ENCODE measurements at places on chromosomes 13 and 19.

DNA sequence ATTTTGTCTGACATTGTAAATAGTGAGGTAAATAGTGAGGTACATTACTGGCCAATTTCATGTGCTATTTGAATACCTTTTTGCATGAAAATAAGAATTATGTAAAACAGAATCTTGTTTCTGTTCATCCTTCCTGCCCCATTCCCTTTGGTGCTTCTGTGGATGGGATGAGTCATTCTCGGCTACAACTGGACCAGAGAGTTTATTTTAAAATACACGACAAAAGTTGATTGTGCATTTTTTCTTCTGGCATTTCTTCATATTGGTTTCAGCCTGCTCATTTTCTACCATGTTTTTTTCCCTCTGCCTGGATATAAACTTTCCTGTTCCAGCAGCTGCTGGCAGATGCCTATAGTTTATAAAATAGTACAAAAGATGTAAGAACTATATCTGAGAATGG is 107.5 kb downstream of the CYSLTR2 start:
- no peak for DNase-seq

GRCh38 chr13:26721251-26722121 is 39.1 kb downstream of the GPR12 start:
- no peak for DNase-seq

DNA sequence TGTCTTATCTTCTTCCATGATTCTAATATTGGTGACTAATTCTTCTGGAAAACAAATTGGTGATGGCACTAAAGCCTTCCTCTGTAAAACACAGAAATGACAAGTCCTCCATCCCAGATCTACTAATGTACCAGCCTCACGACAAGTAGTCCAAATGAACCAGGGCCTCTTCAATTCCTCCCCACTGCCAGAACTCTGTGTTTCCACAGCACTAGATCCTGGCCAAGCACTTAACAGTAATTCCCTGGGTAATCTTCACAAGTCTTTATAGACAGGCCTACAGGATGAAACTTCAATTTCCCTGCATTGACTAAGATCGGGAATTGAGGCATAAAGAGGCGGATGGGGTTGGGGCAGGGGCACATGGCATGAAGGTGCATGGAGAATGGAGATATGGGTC is 52.7 kb downstream of the SIAH3 start:
- DNase-seq = no peak

GRCh38 chr13:23348262-23349127 is 85.0 kb downstream of the SACS start:
- no peak for DNase-seq

- DNase-seq = peak; percentile 50
Measured at GRCh38 chr19:41912899-41913537, 15.2 kb downstream of the ERFL start.

DNA sequence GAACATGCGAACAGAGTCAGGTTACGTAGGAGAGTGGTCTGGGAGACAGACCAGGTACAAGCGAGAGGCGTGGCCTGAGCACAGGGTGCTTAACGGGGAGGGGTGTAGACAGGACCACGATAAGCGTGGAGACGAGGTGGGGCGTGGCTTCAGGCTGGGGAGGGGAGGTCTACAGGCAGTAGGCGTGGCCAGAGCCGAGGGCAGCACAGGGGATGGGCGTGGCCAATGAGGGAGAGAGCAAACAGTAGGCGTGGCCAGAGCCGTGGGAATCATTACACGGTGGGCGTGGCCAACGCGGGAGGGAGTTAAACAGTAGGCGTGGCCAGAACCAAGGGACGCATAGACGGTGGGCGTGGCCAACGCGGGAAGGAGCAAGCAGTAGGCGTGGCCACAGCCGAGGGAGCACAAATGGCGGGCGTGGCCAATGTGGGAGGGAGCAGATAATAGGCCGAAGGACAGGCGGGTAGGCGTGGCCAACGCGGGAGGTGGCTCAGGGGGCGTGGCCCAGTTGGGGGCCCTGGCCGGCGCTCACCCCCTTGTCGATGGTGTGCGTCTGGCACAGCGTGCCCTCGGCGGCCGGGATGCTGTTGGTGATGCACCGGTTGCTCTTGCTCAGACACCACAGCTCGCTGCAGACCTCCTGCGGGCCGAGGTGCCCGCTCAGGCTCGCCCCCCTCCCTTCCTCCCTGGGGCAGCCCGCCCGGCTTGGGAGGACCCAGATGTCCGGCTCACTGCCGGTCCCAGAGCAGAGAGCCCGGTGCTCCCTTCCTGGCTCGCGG is 15.2 kb upstream of the MYO1F start:
- peak; percentile 100 for DNase-seq

DNA sequence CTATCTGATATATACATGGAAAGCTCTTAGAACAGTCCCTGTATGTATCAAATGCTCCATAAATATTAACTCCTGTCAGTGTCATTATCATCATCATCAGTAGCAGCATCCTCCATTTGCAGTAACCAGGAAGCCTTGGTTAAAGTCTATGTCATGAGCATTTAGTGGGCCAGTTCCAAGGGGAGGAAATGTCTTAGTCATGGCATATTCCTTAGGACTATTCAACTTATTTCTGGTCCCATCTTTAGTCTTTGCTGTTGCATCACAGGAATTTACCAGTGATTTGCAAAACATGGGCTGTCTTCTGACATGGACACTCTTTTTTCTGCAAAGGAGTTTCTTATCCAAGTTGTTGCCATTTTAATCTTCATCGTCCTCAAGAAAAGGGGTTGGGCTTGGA is 98.4 kb downstream of the WDFY2 start:
- DNase-seq = no peak

GRCh38 chr13:76656056-76656455 is 230.1 kb downstream of the KCTD12 start:
- no peak for DNase-seq

DNA sequence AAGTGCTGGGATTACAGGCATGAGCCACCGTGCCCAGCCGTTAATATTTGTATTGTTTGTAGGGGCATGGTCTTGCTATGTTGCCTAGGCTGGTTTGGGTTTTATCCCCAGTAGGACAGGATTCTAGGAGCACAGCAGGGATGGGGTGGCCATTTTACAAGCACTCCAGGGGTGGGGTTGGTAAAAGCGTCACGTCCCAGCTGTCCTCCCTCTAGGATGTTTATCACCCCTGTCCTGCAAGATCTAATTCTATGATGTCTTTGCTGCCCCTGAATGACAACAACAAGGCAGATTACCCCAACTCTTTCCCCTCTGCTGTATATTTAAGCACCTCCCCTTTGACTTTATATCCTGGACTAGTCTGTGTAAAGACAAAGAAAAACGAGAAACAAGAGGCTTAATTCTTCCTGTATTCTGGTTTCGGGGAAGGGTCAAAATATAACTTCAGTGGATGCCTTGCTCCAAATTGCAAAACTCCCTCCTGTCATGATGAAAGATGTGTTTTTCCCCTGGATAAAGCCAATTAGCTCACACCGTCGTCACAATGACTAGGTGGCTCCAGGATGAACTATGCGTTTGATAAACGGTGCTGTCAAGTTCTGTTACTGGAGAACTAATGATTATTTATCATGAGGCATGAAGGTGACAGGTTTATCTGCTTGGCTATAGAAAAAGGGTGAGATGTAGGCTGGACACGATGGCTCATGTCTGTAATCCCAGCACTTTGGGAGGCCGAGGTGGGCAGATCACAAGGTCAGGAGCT is 27.8 kb upstream of the OR1M1 start:
- DNase-seq = peak; percentile 13

GRCh38 chr19:30133803-30134202 is 191.8 kb downstream of the URI1 start:
- DNase-seq = no peak

DNA sequence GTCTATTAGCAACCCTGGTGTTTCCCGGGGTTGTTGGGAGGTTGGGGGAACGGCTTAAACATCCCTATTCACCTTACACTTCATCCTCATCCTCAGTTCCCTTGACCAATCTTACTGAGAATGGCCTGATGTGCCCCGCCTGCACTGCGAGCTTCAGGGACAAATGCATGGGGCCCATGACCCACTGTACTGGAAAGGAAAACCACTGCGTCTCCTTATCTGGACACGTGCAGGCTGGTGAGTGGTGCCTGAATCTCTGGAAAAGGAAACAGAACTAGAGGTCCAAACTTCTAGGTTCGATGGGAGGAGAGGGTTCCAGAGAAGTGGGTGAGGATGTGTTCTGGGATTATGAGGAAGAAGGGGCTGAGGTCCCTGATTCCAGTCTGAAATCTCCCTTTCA is 5.9 kb downstream of the PINLYP start:
- no peak for DNase-seq

GRCh38 chr19:44055870-44056269 is 4.0 kb downstream of the ZNF223 start:
- no peak for DNase-seq

GRCh38 chr19:4584670-4585460 is 25.4 kb upstream of the SEMA6B start:
- peak; percentile 54 for DNase-seq

DNA sequence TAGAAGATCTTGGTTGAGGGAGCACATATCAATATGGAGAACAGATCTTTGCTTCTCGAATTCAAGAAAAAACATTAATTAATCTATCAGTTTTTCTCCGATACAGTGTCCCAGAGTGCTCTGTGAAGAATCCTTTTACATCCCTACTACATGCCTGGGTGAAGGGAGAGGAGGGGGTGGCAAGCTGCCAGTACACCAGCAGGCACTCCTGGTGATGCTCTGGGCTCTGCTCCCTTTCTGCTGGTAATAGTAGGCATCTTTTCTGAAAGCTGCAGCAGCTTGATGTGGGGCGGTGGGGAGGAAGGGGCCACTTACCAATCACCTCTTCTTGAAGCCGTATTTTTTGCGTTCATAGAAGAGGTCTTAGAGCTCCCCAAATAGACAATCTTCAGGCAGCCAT is 30.7 kb downstream of the PBX4 start:
- DNase-seq = no peak

DNA sequence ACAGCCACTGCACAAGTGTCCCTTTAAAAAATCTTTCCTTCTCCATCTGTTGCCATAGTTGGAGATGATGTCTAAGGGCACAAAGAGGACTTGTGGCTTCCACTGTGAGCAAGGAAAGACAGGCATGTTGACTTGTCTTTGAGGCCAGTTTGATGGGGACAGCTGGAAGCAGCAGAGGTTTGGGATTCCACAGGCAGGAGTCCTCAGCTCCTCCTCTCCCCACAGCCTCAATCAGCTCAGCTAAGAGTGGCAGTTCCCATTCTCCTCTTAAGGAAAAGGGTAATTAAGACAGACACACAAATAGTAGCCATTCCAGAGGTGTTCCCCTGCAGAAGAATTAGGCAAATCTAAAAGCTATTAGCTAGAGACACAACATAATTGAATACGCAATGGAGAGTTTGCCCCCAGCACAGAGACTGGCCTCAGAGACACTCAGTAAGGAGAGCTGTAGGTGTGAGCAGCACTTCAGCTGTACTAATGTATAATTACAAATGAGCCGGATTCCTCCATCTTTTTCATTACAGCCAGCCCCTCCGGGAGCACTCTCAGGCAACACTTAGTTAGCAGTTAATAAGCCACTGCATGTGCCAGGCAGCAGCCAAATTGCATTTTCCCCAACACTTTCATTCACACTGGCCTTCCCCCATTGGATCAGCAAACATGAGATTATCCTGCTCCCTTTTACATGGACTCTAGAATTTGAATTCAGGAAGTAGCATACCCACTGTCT is 434.0 kb downstream of the FOXO1 start:
- no peak for DNase-seq

DNA sequence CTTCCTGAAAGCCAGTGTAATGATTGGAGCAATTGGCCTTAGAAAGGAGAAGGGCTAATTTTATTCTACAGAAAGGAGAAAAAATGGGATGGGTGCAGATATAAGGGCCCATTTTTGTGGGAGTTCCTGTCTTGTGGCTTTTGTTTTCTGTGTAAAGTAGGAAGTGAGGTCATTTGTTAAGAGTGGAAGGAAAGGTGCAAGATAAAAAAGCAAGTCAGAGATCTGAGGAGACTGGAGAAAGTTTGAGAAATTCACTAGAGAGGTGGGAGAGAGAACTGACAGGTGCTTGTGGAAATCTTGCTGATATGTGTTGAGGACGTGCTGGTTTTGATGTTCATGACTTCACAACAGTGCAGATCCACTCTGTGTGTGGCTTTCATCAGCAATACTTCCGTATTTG is 349.4 kb downstream of the DLEU7 start:
- DNase-seq = no peak

DNA sequence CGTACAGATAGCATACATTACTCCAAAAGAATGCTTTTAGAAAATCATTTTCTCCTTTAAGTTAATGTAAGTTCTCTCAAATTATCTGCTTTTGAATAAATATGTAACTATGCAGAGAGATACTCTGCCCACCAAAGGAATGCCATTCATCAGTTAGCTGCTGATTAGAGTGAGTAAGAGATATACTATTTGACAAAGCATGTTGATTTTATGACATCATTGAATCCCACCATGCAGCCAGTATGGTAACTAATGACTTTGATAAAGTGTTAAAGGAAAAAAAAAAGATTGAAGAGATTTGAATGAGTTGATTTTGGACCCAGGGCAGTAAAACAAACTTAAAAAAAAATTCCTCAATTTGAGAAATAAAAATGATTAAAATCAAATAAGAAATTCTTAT is 521.5 kb downstream of the SLITRK6 start:
- DNase-seq = no peak

GRCh38 chr19:7852851-7853769 is 21.1 kb downstream of the PRR36 start:
- DNase-seq = peak; percentile 93

DNA sequence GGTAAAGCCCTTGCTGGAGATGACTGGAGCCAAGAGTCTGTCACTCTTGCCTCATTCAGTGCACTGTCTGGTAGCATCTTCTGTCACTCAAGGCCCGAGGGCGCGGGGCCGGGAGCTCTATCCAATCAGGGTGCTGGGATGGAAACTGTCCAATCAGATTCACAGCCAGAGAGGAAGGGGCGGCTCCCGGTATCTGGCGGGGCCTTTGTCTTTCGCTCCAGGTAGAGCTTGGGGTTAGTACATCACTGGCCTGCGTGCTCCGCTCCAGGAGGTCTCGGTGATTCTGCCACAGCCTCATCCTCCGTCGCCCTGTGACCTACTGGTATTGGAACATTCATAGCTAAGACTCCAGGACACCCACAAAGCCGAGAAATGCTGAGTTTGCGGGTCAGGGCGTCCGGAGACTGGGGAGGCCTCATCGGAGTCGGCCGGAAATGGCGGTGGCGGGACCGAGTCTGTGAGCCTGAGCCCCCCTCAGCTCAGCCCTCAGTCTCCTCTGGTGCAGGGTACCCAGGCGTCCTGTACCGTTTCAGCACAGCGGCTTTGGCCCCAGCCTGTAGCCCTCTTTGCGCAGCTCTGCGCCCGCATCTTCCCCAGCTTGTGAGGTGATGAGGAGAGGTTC is 20.6 kb upstream of the ZNF430 start:
- peak; percentile 79 for DNase-seq

GRCh38 chr13:111359237-111359915 is 38.9 kb downstream of the TEX29 start:
- DNase-seq = no peak
